ENCODE measurements at places on chromosomes 4 and X.
A peak's percentile ranks its signal among the peaks of the same experiment; 100 is the strongest.

DNA sequence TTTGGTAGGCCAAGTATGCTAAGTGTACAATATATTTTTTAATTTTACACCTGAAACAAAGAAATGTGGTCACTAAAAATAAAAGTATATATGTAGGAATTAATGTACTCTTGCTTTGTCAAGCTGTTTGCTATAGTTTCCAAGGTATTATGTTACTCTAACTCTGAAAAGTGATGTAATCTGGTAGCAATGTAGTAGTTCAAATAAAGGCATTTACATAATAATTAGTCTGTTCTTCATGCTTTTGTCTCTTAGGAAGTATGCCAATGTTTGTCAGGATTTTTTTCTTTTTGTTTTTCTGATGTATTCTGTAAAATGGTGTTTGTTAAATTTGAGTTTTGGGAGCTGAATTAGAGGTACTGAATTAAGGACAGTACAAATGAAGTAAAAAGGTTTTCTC lies 89.5 kb downstream of the PLS3 start:
- DNase-seq: peak; percentile 34

DNA sequence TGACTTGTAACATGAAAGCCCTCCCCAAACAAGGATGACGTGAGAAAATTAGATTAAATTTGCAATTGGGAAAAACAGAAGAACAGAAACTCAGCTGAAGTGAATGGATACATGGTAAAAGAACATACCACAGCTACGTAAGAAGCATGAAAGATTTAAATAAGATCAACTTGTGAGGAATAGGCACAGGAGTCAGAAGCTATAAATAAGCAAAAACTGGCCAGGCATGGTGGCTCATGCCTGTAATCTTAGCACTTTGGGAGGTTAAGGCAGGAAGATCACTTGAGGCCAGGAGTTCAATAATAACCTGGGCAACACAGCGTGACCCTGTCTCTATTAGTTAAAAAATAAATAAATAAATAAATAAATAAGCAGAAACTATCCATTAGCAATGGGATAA lies 33.6 kb upstream of the ZCCHC13 start:
- no peak for DNase-seq

DNA sequence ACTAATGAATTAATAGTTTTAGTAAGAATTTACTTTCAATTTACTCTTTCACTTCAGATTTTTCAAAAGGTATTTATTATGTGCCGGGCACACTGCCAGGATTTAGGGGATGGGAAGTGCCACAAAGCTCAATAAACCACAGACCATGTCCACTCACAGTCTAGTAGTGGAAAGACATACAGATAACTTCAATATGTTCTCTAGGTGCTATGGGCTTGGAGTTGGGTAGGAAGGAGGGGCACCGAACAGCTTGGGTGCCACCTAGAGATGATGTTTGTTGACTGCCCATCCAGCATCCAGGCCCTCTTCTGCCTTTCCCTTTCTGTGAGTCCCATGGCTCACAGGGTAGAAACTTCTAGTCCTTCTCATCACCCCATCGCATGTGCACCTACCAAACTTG lies 17.8 kb downstream of the MFAP3L start:
- no peak for DNase-seq

DNA sequence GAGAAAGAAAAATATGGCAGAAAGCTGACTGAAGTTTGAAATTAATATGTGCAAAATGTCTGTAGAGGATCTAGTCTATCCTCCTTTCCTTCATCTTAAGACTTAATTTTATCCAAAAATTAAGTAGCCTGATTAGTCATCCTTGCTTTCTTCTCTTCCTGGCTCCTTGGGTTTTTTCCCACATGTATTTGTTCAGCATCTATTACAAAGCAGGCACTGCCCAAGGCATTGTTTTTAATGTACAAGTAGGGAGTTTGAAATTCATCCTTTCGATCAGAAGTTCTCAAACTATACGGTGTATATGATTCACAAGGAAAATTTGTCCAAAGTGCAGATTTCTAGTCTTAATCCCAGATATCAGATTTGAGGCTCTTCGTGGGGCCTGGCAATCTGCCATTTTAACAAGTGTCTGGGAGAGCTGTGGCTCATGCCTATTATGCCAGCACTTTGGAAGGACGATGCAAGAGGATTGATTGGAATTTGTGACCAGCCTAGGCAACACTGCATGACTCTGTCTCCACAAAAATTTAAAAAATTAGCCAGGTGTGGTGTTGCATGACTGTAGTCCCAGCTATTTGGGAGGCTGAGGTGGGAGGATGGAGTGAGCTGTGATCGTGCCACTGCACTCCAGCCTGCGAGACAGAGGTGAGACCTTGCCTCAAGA lies 19.4 kb upstream of the YTHDC1 start:
- peak; percentile 45 for DNase-seq

DNA sequence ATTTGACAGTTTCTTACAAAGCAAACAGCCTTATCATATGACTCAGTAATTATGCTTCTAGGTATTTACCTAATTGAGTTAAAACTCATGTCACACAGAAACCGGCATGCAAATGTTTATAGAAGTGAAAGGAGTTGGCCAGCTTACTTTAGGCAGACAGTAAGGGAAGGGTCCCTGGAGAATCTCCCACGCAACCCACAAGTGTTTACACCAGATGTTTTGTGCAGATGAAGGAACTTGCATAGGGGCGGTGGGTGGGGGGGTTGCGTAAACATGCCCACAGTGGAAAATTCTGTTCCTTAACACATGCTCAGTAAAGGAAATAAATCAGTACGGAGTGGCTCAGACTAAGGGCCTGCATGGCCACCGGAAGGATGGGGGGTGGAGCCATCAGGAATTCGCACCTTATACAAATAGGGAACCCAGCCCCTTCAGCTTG lies 330.5 kb upstream of the AADAT start:
- DNase-seq: no peak

DNA sequence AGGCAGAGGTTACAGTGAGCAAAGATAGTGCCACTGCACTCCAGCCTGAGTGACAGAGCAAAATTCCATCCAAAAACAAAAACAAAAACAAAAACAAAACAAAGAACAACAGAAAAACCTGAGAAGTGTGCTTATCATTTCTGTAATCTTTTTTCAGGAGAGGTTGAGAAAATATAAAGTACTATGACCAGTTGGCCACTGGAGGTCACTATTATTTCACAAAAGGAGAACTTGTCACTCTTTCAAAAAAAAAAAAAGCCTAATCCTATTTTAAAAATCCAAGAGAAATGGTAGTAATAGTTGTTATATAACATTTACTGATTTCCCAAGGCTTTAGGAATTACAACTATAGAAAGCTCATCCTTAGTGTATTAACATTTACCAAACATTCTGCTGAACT lies 24.9 kb upstream of the RNF150 start:
- DNase-seq: peak; percentile 50

DNA sequence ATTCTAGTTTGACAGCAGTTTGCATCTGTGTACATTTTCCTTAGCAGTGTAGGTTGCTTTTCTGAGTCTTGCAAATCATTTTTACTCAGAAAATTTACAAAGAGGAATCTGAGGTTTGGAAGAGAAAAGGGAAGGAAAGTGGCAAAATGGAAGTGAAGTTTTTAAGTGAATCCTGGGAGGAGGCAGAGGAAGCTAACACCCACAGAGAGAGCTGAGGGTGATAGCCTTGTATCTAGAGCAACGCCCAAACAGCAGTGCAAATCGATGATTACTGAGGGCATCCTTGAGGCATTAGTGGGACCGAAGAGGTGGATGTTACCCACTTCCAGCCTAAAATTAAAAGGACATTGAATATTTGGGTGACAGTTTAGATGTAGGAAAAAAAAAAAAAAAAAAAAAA lies 31.8 kb downstream of the KLF3 start:
- DNase-seq: no peak

All from astrocyte of the spinal cord (primary cell).